ENCODE measurements at places on chromosomes 16 and 17.

DNA sequence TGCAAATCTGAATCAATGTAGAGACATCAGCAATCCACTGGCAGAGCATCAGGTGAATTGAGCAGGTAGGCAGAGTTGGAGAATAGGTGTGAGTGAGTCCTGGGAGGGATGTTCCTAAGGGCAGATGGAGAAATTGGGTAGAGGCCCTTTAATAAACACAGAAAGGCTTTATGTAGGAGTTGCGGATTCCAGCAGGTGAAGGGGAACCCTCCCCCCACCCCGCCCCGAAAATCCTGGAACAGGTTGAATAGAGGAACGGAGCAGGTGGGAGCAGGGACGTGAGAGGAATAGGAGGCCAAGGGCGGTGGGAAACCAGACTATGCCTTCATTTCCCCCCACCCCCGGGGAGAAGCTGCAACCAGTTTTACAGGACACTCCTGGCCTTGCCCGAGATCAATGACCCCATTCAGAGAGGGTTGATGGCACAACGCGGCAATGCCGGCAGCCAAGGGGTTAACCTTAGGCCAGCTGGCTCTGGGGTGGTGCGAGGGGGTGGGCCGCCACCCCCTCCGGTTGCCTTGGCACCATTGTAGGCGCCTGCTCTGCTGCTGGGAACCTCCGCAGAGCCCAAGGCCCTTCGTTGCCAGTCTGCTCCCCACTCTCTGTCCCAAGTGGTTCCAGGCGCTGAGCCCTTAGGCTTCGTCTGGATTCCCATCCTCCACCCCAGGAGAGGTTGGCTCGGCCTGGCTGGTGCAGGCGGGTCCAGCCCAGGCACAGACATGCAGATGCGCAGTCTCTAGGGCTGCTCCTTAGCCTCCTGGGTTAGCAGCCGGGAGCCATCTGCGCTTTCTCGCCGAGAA is 814 bp upstream of the RUNDC3A start:
- no peak for DNase-seq

DNA sequence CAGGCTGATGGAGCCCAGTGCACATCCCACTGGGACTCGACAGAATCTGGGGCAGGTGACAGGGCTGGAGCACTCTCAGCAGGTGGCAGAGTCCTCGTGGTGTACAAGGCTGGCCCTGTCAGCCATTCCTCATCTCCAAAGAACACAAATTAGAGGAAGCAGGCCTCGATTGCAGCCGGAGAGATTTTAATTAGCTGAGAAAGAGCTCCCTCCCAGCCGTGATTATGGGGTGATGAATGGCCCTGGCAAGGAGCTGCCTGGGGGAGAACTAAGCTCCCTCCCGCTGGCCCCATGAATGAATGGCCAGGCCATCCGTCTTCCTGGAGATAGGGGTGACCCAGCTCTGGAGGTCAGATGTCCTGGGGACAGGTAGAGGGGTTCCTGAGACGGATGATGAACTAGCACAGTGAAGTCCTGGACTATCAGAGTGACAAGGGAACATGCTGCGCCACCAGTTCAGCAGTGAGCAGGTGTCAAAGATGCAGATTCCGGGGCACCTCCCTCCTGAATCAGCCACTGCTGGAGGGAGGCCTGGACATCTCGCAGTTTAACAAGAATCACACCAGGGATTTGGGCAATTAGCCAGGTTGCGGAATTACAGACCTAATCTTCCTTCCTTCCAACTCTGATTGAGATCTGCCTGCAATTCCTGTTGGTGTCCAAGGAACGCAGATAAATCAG is 35.5 kb downstream of the PIMREG start:
- no peak for DNase-seq

- no peak for DNase-seq
Measured at GRCh38 chr16:97822-98221, 19.8 kb downstream of the MPG start.

DNA sequence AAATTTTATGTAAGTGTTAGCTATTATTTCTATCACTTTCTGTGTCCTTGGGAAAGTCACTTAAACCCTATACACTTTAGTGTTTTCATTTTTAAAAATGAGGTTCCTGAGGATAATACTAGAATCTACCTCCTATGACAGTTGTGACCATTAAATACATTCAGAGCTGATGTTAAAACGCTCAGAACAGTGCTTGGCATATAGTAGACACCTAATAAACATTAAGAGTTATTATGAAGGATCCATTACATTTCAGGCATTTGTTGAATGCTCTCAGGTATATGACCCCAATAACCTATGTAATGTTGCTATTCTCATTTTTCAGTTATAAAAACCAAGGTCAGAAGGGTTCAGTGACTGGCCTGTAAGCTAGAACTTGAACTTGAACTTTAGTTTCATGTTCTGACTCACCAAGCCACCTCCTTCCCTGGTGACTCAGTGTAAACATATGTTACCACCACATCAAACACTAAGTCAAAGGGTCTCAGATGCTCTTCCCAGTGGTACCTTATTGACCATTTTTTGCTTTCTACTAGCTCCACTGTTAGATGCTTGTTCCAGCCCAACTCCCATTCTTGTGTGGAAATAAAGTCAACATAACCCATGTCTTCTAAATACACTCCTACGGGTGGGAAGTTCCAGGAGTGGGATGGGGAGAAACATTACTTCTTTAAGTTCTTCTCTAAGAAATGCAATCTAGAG is 47.6 kb downstream of the HSD17B2 start:
- DNase-seq, result no peak

- no peak for DNase-seq
Measured at GRCh38 chr17:21194226-21194625, 19.7 kb downstream of the TMEM11 start.

GRCh38 chr17:70654706-70655105 is 485.4 kb downstream of the KCNJ2 start:
- DNase-seq, result no peak

Data from chondrocyte (in vitro differentiated cells).